ENCODE measurements at places on chromosomes 7 and 10.

DNA sequence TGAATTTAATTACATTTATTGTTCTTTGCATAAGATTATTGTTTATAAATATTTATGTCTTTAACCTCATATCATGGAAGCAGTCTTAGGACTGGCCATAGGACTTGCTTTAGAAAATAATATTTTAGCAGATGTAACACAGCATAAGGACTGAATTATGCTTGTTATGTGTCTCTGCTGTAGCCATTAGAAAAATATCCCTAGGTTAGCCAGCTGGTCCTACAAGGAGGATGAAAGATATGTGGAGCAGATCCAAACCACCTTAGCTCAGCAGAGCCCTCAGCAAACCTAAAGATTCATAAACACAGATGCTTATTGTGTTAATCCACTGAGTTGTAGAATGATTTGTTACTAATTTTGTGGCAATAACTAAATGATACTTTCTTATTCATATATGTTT lies 166.0 kb upstream of the COL1A2 start:
- DNase-seq: no peak

DNA sequence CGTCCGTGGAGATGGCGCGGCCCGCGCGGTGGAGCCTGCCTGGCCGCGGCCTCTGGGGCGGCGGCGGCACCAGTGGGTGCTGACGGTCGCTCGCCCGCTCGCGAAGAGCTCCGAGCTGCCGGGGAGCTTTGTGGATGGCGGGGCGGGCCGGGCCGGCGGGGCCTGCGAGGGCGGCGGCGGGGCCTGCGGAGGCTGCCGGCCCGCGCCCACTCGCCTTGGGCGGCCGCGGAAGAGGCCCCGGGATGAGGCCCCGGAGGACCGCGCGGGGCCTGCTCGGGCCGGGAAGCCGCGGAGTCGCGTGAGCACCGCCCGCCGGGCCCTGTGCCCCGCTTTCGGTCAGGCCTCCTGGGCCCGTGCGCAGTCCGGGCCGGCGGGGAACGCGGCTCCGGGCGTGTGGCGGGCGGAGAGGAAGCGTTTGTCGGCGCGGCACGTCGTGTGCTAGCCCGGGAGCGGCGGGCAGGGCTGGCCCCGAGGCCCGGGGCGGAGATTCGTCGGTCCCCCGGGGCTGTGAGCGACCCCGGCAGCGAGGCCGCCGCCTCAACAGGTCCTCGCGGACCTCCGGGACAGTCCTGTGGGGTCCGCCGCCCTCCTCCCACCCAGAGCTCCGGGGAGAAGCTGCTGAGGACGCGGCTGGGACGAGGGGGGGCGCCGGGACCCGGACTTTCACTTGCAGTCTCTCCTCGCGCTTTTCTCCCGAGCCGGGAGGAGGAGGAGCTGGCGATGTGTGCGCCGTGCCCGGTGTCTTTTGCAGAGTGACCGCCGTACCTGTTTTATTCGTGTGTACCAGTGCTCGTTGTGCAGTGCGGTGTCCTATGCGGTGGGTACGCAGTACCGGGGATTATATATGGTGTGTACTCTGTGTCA lies 578 bp downstream of the ZMYND11 start:
- DNase-seq: peak; percentile 20

DNA sequence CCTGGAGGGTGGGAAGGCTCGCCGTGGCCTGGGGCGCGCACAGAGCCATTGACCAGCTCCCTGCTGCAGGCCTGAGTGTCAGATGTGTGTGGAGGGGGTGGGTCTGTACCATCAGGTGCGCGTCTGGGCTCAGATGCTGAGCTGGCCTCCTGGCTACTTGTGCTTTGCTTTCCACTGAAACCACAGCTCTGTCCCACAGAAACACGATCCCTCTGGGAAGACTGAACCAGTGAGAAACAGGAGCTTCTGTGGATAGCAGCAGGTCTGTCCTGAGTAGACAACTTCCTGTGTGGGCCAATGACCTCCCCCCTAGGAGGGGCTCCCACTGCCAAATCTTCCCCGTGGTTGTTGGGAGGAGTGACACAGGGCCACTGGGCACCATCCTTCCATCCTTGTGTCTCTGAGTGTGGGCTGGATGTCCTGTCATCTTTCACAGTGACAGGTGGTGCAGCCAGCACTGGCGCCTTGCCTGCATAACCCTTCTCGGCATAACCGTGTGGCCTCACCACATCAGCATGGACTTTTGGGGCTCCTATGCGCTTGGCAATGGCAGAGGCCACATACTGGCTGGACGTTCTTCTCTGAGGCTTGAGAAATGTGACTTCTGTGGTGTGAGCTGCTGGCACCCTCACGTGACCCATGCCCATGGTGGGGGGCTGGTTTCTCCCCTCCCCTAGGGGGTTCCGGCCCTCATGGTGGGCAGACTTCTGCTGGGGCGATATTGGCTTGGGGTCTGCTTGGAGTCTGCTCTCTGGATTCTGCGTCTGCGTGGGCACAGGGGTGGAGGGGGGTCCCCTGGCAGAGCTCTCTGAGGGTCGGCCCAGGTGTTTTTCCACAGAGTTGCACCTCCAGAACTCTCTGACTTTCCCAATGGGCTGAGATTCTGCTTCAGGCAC lies 245.5 kb upstream of the GRB10 start:
- no peak for DNase-seq

GRCh38 chr7:37832194-37832593 lies 16.2 kb upstream of the NME8 start:
- DNase-seq: no peak

- no peak for DNase-seq
These were observed 69.8 kb downstream of the CDK6 start for GRCh38 chr7:92766461-92767003.

GRCh38 chr10:131260031-131260430 lies 51.5 kb downstream of the TCERG1L start:
- no peak for DNase-seq

Measured in stimulated activated CD4-positive, alpha-beta T cell treated with anti-CD3 and anti-CD28 coated beads, TNF-alpha, amount 100 ng/mL, for 48 hours (primary cell).